H7 (cell line): ENCODE measurements at places on chromosomes 5 and 9. TPM values are rescaled to one million over a fixed set of nuclear protein-coding genes. Genes with fewer than 3 reads are reported as not detected.

DNA sequence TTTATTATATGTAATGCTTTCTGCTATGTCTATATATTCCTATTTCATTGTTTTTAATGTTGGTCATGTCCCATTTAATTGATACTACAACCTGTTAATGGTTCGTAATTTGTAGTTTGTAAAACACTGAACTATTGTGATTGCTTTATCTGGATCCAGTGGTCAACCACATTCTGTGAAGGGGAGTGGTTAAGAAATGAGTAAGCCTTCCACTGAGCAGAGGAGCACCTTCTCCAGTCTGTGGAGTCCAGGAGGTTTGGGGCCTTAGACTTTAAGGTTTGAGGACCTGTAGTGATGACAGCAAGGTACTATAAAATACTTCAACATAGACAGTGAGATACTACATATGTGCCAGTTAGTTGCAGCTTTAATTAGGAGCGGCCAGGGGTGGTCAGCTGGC, 67.7 kb upstream of the RAD23B start:
- no peak for DNase-seq

GRCh38 chr5:78514427-78515330, 133.9 kb downstream of the LHFPL2 start:
- DNase-seq: no peak

DNA sequence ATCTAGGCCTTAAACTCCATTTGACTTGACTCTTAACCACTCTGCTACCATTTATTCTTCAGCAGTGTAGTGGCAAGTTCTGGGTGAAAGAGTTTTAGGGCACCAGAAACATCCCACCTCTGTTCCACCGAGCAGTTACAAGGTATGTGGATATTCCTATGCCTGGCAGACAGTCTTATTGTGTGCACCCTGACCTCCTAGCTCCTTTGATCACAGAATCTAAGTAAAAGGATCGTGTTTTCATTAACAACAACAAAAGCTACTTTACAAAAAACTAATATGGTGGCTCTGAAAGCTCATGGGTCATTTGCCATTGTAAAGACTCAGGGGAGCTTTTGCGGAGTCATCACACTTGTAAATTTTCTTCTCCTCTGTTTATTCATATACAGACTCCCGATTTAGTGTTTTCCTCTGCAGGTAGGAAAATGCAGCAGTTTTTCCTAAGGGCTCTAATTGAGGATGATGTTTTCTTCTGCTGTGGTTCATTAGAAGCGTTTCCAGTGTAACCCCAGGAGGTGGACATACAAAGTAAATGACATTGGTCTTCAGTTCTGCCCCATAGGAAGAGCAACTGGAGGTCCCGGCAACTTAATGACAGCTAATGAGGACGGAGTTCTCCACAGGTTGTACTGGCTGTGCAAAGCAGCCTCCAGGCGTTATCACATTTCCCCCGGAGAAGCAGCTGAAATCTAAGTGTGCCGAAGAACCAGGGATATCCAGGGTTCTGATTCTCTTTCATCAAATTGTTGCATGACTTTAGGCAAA, 78.2 kb downstream of the ATP10B start:
- no peak for DNase-seq

- DNase-seq: no peak
Observed at GRCh38 chr9:38443597-38443996, 19.3 kb upstream of the IGFBPL1 start.

Gene SAXO1
- 0.21 and 0.48 TPM in 2 replicates for total RNA-seq

Gene TLE1
- 84.1 and 107 TPM in 2 replicates for total RNA-seq

Gene MATR3
- total RNA-seq: 228 and 239 TPM in 2 replicates

Gene MAP1B
- 31.1 and 41.4 TPM in 2 replicates for total RNA-seq

Gene FPGS
- 84.9 and 92.2 TPM in 2 replicates for total RNA-seq

Gene ARID3C
- total RNA-seq: not detected in 2 replicates
